ENCODE measurements at places on chromosomes 5 and 9. TPM values are rescaled to one million over a fixed set of nuclear protein-coding genes. Genes with fewer than 3 reads are reported as not detected.

GRCh38 chr9:137494550-137495351 is 35.6 kb upstream of the NSMF start:
- peaks cover 15% of the 10 kb centered on the region for H3K27me3 ChIP-seq
- no peak overlapping the region for H3K27ac ChIP-seq
- H3K4me3 ChIP-seq: no peak overlapping the region
- H3K36me3 ChIP-seq: peaks cover 17% of the 10 kb centered on the region
- no peak for DNase-seq

GRCh38 chr5:14109041-14109747 is 33.9 kb upstream of the TRIO start:
- H3K4me1 ChIP-seq: peaks cover 7% of the 10 kb centered on the region
- H3K27me3 ChIP-seq: no peaks in the 10 kb centered on the region
- H3K27ac ChIP-seq: no peak overlapping the region
- H3K36me3 ChIP-seq: peaks cover 5% of the 10 kb centered on the region
- no peak for DNase-seq
- H3K4me3 ChIP-seq: no peak overlapping the region

DNA sequence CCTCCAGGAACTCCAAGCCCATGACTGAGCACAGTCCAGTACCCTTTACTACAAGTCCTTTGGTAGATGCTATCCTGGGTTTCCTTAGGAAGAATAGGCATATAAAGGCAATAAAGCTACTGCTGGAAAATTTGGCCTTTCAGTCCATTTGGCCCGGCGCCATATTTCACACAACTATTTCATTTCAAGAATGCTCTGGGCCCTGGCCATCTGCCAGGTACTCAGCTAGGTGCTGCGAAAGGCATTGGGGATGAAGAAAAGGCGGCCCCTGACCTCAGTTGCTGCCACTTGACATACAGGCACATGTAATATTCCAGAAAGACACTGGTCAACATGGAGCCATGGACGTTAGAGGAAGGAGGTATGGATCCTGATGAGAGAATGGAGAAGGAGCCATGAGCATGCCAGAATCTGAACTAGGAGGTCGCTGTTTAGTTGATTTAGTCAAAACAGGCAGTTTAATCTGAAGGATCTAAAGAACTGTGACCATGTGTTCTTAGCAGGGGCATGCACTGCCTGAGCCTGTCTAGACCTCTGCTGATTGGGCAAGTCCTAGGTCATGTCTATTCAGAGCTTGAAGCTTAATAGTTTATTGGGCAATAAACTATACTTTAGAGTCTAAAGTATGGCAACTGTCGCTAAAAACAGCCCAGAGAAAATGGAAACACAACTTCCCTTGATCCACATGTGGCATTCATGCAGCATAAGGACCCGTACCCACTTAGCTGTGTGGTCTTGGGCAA is 149.3 kb downstream of the MELK start:
- DNase-seq: no peak
- H3K27ac ChIP-seq: no peak overlapping the region
- H3K4me3 ChIP-seq: no peak overlapping the region
- H3K27me3 ChIP-seq: no peaks in the 10 kb centered on the region
- no peaks in the 10 kb centered on the region for H3K4me1 ChIP-seq

DNA sequence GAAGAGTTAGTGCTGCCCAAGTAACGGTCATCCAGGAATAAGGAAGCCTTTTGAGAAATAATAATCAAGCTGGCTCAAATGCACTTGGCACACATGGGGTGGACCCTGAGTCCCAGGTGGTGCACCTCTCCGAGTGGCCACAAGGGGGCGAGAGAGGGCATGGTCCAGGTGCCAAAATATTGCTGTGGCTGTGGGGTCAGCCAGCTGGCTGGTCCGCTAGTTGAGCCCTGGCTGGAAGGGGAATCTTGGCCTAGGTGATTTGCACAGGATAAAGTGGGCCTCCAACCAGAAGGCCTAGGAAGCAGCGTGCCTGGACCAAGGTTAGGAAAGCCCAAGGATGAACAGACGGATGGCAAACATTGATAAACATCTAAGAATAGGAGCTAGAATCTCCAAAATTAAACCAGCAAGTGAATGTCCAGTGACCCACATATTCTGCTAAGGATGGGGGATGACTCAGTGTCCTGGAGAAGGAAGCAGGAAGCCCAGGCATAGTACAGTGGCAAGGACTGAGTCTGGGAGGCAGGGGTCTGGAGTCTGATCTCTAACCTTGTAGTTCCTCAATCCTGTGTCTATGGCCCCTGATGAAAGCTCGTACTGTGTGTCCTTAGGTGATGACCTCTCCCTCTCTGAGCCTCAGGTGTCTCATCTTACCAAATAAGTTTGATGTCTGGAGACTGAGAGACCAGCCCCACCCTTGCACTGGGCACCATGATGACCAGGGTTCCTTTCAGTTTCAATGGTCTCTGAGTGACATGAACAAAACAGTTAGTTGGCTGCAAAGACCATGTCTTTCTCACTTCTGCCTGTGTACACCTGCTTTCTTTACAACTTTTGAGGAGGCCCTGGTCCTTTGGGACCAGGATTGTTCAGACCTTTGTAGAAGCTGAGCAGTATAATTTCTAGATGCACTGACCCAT is 19.2 kb upstream of the SHB start:
- no peak overlapping the region for H3K27ac ChIP-seq
- H3K4me3 ChIP-seq: no peak overlapping the region
- DNase-seq: peak; percentile 91
- peaks cover 2% of the 10 kb centered on the region for H3K27me3 ChIP-seq

- no peaks in the 10 kb centered on the region for H3K36me3 ChIP-seq
- H3K27ac ChIP-seq: no peak overlapping the region
- no peak overlapping the region for H3K4me3 ChIP-seq
- H3K27me3 ChIP-seq: no peaks in the 10 kb centered on the region
Observed at GRCh38 chr5:165393839-165394238, 1888.4 kb downstream of the MAT2B start.

DNA sequence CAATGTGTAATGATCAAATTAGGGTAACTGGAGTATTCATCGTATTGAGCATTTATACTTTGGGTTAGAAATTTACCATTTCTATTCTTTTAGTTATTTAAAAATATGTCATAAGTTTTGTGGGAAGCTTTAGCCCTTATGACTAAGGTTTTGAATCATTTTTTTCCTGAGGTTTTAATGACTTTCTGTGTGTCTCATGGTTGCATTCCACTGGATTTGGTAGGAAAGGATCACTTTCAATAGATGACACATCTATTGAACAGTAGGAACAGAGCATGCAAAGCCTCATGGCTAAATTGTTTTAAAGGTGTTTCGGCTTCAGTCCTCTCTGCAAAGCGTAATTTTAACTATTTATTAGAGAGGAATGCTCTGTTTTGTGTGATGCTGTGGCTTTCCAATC is 512.4 kb upstream of the CHD1 start:
- no peak for DNase-seq
- H3K27ac ChIP-seq: no peak overlapping the region
- H3K27me3 ChIP-seq: peaks cover 3% of the 10 kb centered on the region
- no peaks in the 10 kb centered on the region for H3K36me3 ChIP-seq

- H3K27ac ChIP-seq: no peak overlapping the region
- H3K27me3 ChIP-seq: peaks cover 3% of the 10 kb centered on the region
- H3K4me3 ChIP-seq: no peak overlapping the region
- peaks cover 76% of the 10 kb centered on the region for H3K4me1 ChIP-seq
- H3K36me3 ChIP-seq: peaks cover 3% of the 10 kb centered on the region
- no peak for DNase-seq
Observed at GRCh38 chr5:81762401-81762800, 11.5 kb upstream of the SSBP2 start.

- H3K4me1 ChIP-seq: no peaks in the 10 kb centered on the region
- H3K4me3 ChIP-seq: no peak overlapping the region
- H3K27ac ChIP-seq: no peak overlapping the region
- no peak for DNase-seq
Observed at GRCh38 chr9:2060424-2060823, 45.3 kb downstream of the SMARCA2 start.

GRCh38 chr5:174231956-174232487 is 186.5 kb downstream of the NSG2 start:
- no peak overlapping the region for H3K4me3 ChIP-seq
- DNase-seq: no peak
- no peak overlapping the region for H3K27ac ChIP-seq
- no peaks in the 10 kb centered on the region for H3K36me3 ChIP-seq
- H3K4me1 ChIP-seq: no peaks in the 10 kb centered on the region

DNA sequence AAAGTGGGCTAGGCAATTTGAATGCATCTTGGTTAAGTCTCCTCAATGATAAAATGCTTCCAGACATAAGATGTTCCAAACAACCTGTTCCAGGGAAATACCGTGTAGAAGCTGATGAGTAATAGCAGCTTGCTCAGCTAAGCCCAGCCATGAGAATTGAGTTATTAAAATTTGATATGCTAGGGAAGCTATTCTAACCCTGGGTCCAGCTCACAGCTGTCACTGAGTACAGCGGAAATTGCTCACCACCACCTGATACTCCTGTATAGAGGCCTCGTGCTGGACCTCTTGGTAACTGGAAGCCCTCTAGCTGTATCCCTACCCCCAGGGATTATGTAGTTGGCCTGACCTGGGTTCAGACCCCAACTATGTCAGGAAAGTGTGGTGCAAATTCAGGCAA is 521.3 kb upstream of the TRPC7 start:
- no peaks in the 10 kb centered on the region for H3K36me3 ChIP-seq
- no peak overlapping the region for H3K27ac ChIP-seq
- no peak for DNase-seq
- no peaks in the 10 kb centered on the region for H3K4me1 ChIP-seq
- H3K27me3 ChIP-seq: no peaks in the 10 kb centered on the region
- no peak overlapping the region for H3K4me3 ChIP-seq

Gene CDK9
- 188 TPM for total RNA-seq

Gene TCF7
- total RNA-seq: 9.5 TPM

Gene SLC12A7
- 24.5 TPM for total RNA-seq

Gene TERT
- total RNA-seq: 0.28 TPM

Gene C5orf34
- total RNA-seq: 4.8 TPM

Gene SEC61B
- 203 TPM for total RNA-seq

Gene GPR150
- total RNA-seq: not detected

Gene BAG1
- 61.5 TPM for total RNA-seq

All from endothelial cell (in vitro differentiated cells).